ENCODE measurements at places on chromosomes 4 and X.

DNA sequence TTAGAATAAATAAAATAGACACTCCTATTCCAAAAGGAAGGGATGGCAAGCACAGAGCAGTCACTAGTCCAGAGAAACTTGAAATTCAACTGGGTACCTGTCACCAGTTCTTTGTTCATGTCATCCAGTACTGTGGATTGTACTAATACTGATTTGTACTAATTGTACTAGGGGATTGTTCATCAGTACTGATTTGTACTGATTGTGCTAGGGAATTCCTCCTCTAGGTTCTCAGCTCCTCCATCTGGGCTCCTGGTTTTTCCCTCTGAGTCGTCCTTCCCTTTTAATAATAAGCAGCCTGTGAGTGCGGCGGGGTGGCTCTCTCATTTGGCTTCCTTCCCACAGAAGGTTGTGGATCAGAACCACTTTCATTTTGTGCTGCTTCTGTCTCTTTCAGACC lies 31.0 kb upstream of the SOD3 start:
- peak; percentile 28 for DNase-seq

- peak; percentile 96 for DNase-seq
Observed at GRCh38 chr4:150302553-150302952, 224.3 kb downstream of the DCLK2 start.

DNA sequence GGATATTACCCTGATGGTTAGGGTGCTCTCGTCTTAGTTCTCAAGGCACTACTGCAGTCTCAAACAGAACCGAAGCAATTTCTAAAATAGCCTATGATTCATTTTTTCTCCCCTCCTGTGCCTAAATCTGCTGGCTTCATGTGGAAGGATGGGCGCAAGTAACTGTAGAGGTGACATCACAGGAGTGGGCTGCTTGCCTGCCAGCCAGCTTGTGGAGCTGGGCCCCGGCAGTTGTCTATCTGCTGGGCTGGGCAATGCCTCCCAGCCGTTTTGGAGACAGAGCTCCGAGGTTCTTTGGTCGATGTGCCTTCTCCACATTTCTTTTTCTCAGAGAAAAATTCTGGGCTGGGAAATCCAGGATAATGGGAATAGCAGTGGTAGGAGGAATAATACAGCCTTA lies 34.3 kb upstream of the CITED1 start:
- no peak for DNase-seq

DNA sequence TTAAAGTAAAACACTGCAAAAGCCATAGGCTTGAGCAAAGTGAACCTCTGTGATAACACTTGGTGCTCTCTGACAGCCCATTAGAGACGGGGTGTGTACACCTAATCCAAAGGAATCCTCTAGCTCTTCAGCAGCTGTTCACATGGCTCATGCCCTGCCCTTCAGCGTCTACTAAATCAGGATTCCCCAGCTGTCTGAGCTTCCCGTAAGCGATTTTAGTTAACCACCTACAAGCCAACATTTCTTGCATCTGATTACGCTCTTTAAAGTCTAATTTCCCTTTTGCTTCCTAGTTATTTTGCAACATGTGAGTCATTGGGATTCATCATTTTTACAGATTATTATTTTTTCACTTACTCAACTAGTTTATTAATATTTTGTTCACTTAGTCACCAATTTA lies 6.5 kb downstream of the DMD start:
- DNase-seq: no peak

GRCh38 chrX:69896046-69896445 lies 153.7 kb downstream of the AWAT2 start:
- DNase-seq: no peak

DNA sequence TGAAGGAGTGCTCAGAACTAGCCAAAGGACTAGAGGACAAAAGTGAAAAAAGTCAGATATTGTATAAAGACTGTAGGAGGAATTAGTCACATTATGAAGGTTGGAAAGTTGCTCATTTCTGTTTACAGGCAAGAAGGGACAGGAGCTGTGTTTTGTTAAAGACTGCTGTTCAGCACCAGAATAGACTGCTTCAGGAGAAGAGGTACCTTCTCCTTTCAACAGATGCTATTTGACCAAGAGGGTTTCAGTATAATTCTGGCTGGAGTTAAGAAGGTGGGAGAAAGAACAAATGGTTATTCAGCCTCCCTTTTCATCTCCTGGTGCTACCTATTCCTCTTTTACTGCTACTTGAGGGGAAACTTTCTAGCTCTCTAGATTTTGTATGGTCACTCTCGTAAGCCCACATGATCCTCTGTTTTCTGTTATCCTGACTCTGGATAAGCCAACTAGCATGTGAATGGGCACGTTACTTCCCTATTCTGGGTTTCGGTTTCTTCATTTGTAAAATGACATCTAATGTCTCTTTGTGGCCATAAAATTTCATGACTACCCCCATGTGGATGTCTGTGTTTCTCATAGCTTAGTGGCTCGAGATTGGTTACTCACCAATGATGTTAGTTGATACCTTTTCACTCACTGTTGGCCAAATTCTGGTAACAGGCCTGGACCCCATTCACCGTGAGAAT lies 68.9 kb downstream of the SH2D1A start:
- no peak for DNase-seq

GRCh38 chr4:97984545-97985131 lies 158.6 kb downstream of the STPG2 start:
- DNase-seq: no peak

DNA sequence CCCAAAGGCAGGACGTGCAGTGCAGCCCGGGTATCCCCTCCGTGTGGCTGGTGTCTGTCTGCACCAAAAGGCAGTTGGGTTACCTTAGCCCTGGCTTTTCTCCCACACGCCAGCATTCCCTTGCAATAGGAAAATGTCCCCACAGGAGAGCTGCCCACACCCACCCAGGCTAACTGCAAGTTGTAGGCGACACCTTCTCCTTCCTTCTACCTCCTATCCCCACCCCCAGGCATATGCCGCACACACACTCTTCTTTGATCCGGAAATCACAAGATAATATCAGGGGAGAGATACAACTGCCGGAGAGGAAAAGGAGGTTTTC lies 444 bp upstream of the APBB2 start:
- no peak for DNase-seq

DNA sequence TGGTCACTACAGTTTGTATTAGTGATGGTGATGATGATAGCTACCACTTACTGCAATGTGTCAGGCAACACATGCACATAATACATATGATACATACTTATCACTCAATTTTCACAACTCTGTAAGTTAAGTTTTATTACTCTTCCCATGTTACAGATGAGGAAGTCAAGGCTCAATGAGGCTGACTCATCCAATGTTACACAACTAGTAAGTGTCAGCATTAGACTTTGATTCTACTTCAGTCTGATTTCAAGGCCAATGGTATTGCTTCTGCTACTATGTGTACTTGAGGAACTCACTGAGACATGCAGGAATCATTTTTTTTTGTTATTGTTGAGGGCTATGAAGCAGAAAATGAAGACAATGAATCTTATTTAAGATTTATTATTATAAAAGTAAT lies 96.4 kb upstream of the TRPC5OS start:
- no peak for DNase-seq
